PC-9 (cell line): ENCODE measurements at places on chromosomes 11 and 22. TPM values are rescaled to one million over a fixed set of nuclear protein-coding genes. Genes with fewer than 3 reads are reported as not detected.

DNA sequence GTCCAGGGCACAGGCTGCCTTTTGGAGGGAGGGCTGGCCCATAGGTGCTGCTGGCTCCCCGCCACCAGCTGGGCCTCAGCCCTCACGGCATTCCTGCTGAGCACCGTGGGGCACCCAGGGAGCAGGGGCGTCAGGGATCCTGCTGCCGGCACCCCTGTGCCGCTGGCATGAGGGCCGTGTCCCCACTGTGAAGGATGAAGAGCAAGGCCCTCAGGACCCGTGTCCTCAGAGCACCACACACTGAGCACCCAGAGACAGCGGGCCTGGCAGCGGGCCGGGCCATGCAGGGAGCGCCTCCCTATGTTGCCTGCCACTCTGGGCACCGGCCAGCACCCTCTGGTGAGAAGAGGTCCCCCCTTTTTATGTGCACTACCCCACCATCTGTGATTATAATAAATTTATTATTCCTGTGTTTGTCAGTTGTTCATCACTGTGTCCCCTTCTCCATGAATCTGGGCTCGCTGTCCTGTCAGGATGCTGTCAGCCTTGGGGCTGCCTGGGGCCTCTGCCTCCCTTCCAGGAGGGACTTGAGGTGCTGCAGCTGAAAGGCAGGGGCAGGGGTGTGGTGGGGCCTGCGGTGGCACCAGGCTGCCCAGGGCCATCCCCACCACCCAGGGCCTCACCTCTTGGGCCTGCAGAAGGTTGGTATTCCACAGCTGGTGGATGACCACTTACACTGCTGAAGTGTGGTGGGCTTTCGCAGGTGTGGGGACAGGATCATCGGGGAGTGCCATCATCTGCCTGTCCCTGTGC lies 80.0 kb downstream of the MED15 start:
- no peaks in the 10 kb centered on the region for H3K4me1 ChIP-seq
- DNase-seq, result no peak
- no peaks in the 10 kb centered on the region for H3K27me3 ChIP-seq
- H3K36me3 ChIP-seq, result no peaks in the 10 kb centered on the region

The RBMXL2 gene
- total RNA-seq, result not detected in 2 replicates

DNA sequence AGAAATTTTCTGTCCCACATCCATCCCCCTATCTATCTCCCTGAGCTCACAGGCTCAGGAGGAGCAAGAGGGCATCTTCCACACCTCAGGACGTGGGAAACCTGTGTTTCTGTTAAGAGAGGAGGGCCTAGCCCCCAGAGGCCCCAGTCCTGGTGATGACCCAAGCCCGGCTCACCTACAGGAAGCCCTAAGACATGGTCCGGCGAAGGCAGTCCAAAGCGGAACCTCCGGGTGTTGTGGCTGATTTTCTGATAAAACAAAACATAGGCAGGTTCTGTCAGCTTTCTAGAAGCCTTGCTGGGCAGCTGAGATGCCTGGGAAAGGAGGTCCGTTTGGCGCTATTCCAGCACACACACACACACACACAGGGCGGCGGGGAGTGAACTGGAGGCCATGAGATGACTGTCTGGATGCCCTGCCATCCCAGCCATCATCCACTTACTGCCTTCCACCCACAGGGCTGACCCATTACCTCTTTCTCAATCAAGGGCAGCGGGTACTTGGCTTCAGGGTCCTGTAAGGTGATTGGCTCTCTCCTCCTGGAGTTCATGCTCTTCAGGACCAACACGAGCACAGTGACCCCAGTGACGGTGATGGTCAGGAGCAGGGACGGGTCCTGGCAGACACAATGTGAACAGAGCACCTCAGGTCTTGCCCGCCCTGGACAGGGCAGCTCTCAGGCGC lies 882 bp downstream of the CYB5R2 start:
- no peak for DNase-seq
- no peaks in the 10 kb centered on the region for H3K36me3 ChIP-seq
- H3K4me1 ChIP-seq, result 0 out of 2 replicates have a peak, but pooled peaks cover 9% of the 10 kb centered on the region
- H3K27me3 ChIP-seq, result no peaks in the 10 kb centered on the region
- no peak overlapping the region for H3K27ac ChIP-seq

DNA sequence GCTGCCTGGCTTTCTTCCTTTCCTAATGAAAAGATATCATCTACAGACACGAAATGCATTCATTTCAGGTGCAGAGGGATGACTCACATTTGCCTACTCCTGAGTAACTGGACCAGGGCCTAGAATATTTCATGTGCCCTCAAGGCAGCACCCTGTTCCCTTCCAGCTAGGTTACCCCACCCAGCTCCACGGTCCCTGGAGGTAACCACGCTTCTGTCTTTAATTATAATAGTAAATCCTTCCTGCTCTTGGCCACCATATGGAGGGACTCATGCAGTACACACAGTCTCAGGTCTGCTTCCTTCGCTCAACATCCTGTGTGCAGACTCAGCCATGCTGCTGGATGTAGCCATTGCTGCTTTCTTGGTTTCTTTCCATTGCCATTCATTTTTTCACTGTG lies 22.3 kb downstream of the DHCR7 start:
- H3K36me3 ChIP-seq, result no peaks in the 10 kb centered on the region
- H3K27ac ChIP-seq, result no peak overlapping the region
- peak; percentile 82 for DNase-seq
- H3K27me3 ChIP-seq, result no peaks in the 10 kb centered on the region

DNA sequence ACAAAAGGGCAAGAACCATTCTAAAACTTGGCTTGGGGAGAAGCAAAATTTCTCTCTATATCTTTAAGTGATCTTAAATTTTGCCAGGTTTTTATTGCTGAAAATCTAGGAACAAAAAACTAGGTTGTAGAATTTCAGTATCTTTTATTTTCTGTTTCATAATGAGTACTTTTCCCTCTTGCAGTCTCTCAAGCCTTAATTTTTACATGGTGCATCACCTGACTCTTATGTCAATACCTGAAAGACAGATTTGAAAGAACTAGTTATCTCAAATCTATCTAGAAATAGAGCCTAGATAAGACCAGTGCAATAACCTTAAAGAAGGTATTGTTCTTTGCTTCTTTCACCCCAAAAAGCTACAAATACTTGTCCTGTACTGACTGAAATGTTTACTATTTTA lies 122.1 kb downstream of the TRIM44 start:
- DNase-seq, result no peak
- H3K27ac ChIP-seq, result no peak overlapping the region
- H3K27me3 ChIP-seq, result no peaks in the 10 kb centered on the region
- no peak overlapping the region for H3K4me3 ChIP-seq
- H3K36me3 ChIP-seq, result no peaks in the 10 kb centered on the region

GRCh38 chr22:33908171-33909074 lies 11.9 kb downstream of the LARGE1 start:
- no peaks in the 10 kb centered on the region for H3K4me1 ChIP-seq
- no peak for DNase-seq
- H3K27ac ChIP-seq, result no peak overlapping the region
- no peaks in the 10 kb centered on the region for H3K36me3 ChIP-seq

The PACSIN3 gene
- total RNA-seq, result 113 and 114 TPM in 2 replicates
